ENCODE measurements at places on chromosomes 6 and 20.
A peak's percentile ranks its signal among the peaks of the same experiment; 100 is the strongest.

- DNase-seq: no peak
These were observed 101.3 kb downstream of the SASH1 start for GRCh38 chr6:148443798-148444560.

DNA sequence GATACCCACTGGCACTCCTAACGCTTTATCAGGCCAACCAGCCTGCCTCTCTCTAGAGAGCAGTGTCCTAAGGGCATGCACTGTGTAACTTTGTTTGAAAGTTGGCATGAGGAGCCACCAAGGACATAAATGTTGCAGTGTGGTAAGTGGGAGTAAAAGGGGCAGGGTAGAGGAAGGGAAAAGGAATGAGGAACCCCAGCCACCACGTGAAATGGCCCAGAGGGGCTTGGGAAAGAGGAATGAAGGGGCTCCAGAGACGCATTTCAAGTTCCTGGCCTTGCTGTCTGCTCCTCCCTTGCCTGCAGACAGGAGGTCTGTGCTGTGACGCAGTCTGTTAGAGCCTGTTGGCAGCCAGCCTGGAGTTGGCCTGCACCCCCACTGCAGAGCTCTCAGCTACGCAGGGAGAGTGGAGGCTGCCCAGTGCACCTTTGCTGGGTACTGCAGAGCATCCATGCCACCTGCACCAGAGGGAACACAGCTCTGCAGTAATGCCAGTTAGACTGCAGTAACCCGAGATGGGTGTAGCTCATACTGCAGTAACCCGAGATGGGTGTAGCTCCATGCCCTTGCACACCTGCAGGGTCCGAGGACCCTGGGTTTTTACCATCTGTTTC, 86.8 kb upstream of the SNAP25 start:
- peak; percentile 9 for DNase-seq

DNA sequence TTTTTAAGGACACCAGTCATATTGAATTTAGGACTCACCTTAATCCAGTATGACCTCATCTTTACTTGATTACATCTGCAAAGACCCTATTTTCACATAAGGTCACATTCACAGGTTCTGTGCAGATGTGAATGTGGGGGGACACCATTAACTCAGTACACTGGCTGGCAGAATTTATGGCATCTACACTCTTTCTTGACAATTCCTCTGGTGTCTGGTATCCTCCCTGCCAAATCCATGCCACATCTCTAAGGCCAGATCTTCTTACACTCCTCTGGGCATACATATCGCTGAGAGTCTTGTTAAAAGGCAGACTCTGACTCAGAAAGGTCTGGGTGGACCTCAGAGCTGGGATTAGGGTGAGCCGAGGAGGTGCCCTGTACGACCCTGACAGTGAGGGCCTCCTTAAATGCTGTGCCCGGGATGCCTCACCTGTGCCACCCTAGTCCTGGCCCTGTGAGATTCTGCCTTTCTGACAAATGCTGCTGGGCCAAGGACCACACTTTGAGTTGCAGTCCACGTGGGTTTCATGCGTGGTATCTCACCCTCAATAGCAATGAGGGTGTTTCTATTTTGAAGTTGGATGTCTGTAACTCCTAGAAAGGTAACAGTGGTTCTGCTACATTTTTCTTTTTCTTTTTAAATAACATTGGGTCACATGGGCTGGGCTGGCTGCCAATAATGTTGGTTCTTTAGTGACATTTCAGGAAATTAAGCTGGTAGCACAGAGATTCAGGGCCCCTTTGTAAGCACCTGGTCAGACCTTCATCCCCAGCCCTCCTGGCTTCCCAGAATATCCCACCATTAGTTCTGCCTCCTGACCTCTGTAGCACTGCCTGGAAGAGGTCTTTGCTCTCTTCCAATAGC, 17.2 kb upstream of the LRRN4 start:
- DNase-seq: no peak

DNA sequence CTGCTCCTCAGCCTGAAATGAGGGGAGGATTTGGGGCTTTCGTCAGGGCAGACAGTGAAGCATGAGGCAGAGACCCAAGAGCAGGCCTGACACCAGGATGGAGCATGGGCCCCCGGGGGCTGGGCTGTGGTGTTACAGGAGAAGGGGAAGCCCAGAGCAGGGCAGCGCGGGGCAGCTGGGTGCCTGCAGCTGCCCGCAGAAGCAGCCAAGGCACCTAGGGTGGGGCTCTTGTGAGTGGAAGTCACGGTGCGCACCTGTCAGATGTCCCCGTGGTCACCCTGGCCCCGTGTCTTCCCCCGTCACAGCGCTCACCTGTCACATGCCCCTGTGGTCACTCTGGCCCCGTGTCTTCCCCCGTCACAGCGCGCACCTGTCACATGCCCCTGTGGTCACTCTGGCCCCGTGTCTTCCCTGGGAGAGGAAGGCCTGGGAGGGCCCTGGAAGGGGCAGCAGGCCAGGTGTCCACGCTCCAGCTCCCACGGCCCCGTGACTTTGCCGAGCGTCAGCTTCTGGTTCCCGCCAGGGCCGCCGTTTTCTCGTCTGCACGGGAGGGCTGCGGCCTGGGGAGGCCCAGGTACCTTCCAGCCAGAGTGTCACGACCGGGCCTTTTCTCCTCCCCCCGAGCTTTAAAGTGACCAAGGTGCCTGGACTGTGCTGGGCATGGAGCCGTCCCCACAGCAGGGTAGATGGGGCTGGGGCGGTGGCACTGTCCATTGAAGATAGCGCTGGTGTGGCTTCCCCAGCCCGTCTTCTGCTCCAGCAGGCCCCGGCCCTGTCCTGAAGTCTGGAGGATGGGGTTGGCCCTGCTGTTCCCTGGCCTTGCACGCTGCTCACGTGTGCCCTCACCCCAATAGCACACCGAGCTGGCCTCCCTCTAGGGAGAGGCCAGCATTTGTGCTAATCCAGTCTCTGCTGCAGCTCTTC, 9.4 kb downstream of the ARFGAP1 start:
- no peak for DNase-seq

GRCh38 chr6:7047128-7047527, 60.6 kb upstream of the RREB1 start:
- DNase-seq: no peak

GRCh38 chr6:160029525-160029924, 60.6 kb downstream of the IGF2R start:
- DNase-seq: no peak

DNA sequence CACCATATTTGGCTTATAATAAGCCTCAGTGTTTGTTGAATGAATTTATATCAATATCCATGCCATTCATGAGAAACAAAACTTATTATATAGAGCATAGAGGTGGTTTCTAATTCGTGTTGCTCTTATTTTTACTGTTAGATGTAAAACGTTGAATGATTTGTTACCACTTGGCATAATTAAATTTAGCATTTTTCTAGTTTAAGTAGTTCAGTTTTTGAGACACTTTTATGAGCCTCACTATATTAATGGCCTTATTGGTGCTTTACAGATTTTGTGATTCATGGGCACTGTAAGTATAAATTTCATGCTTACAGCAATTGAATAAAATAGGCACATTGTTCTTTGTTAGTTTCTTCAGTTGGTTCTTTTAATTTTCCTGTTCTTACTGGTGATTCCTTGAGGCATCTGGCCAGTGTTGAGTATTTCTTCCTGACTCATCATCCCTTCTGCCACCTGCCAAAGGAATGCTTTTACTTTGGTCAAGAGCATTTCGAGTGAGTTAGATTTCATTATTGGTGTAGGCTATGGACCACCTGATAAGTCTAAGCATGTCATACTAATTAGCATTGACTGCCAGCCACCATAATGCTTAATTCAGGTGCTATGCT, 34.8 kb downstream of the CDKAL1 start:
- DNase-seq: no peak

DNA sequence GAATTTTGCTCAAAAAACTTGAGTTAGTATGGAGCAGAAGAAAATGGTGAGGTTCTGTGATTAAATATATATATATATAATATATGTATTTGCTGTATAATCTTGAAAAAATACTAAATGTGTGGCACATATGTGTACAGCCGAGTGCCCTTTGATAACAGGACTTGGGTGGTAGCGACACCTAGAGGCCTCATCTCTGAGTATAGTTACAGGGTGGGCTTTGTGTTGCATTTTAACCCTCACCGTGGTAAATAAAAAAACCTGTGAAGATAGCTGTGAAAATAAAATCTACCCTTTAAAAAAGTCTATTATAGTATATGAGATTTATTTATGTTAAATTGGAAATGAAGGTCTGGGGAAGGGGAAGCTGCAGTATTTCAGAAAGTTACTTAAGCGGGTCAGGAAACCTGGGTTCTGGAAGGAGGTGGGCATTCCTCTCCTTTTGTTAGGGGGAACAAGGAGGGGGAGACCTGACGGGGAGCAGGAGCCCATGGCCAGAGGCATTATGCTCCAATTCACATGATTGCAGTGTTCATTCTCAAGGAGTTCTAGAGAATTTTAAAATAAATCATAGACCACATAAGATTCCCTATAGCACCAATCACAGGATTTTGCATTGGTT, 82.7 kb downstream of the SH3BGRL2 start:
- DNase-seq: peak; percentile 76

DNA sequence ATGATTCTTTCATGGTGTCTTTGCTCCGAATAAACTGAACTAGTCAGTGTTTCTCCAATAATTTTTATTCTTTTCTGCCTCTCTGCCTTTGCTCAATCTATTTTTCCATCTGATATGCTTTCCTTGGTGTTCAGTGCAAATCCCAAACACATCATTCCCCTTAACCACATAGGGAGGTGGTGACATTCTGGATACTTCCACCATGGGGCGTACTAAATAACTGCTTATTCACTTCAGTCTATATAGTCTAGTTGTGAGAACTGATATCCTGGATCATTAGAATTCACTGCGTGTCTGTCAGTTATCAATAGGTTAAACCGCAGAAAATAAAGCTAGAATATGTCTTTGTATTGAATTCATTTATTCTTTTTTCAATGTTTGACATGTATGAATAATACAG, 83.1 kb downstream of the KCNQ5 start:
- no peak for DNase-seq

- DNase-seq: no peak
These were observed 58.0 kb upstream of the GATA5 start for GRCh38 chr20:62533591-62534495.

Data from cardiac muscle cell (in vitro differentiated cells and primary cell).